ENCODE measurements at places on chromosomes 5 and 9. TPM values are rescaled to one million over a fixed set of nuclear protein-coding genes. Genes with fewer than 3 reads are reported as not detected.

The ADAMTSL2 gene
- total RNA-seq, result 8.1 TPM

DNA sequence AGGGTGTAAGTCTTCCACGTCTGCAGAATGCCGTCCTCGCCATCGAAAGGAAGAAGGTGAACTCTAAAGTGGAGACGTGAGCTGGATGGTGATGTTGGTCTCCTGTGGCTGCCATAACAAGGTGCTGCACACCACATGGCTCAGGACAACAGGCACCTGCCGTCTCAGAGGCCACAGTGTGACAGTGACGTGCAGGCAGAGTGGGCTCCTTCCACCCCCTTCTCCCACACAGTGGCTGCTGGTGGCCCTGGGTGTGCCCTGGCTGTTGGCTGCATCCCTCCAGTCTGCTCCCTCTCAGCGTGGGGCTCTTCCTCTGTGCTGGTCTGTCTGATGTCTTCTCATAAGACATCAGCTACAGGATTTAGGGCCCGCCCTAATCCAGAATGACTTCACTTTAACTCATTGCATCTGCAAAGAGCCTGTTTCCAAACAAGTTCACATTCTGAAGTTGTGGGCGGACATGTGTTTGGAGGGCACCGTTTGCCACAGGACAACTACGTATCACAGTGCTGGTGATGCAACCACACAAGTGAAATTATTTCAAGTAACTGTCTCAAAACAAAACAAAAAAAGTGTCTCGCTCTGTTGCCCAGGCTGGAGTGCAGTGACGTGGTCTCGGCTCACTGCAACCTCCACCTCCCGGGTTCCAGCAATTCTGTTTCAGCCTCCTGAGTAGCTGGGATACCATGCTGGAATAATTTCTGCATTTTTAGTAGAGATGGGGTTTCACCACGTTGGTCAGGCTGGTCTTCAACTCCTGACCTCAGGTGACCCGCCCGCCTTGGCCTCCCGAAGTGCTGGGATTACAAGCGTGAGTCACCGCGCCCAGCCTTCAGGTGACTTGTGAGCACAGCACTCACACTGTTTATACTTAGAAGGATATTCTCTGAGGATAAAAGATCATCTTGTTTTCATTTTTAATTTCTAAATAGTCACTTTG, 31.2 kb upstream of the CLPTM1L start:
- DNase-seq, result peak; percentile 28
- H3K36me3 ChIP-seq, result no peaks in the 10 kb centered on the region
- no peaks in the 10 kb centered on the region for H3K4me1 ChIP-seq
- H3K4me3 ChIP-seq, result no peak overlapping the region

DNA sequence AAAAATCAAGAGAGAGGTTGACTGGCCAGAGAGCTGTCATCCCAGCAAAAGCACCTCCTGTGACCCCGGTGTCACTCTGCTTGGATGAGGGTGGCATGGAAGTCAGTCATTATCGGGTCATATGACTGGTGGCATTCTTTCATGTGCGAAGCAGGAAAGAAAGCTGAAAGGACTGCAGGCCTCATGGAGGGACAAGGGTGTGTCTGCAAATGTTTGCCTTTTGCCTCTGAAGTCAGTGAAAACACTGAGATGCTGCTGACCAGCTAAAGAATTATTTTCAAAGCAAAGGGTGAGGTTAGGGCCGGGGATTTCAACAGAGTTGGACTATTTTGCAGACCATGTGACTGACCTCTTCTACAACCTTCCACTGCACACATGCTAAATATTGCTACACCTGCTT, 298.3 kb downstream of the CSNK1G3 start:
- no peaks in the 10 kb centered on the region for H3K27me3 ChIP-seq
- peaks cover 46% of the 10 kb centered on the region for H3K4me1 ChIP-seq
- H3K36me3 ChIP-seq, result no peaks in the 10 kb centered on the region
- H3K4me3 ChIP-seq, result no peak overlapping the region

The LCN15 gene
- not detected for total RNA-seq

The PDGFRB gene
- 47.3 TPM for total RNA-seq

- no peak overlapping the region for H3K27ac ChIP-seq
- no peak overlapping the region for H3K4me3 ChIP-seq
- no peaks in the 10 kb centered on the region for H3K4me1 ChIP-seq
- DNase-seq, result no peak
- H3K27me3 ChIP-seq, result no peaks in the 10 kb centered on the region
Measured at GRCh38 chr5:164235300-164235891, 730.0 kb downstream of the MAT2B start.

The PTGR1 gene
- 28.2 TPM for total RNA-seq

All from thyroid gland (tissue), 4 donors.